Activated CD4-positive, alpha-beta T cell treated with anti-CD3 and anti-CD28 coated beads, Interleukin-2, amount 50 U/mL, for 24 hours (primary cell): ENCODE measurements at places on chromosomes 4 and X.

GRCh38 chr4:52788806-52789205 is 37.6 kb upstream of the ERVMER34-1 start:
- DNase-seq: no peak

DNA sequence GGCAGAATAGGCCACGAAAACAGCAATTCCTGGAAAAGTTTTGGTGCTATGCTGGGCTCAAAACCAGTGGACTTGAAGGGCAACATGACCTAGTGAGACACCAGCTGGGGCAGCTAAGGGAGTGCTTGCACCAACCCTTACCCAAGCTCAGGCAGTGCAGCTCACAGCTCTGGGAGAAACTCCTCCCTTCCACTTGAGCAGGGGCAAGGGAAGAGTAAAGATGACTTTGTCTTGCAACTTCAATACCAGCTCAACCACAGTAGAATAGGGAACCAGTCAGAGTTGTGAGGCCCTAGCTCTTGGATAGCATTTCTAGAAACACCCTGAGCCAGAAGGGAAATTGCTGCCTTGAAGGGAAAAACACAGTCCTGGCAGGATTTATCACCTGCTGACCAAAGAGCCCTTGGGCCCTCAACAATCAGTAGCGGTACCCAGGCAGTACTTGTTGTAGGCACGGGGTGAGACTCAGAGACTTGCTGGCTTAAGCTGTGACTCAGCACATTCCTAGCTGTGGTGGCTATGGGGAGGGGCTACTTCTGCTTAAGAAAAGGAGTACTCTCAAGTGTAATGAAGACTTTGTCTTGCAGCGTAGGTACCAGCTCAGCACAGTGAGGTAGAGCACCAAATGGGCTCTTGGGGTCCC is 19.7 kb upstream of the ABCG2 start:
- DNase-seq: no peak

DNA sequence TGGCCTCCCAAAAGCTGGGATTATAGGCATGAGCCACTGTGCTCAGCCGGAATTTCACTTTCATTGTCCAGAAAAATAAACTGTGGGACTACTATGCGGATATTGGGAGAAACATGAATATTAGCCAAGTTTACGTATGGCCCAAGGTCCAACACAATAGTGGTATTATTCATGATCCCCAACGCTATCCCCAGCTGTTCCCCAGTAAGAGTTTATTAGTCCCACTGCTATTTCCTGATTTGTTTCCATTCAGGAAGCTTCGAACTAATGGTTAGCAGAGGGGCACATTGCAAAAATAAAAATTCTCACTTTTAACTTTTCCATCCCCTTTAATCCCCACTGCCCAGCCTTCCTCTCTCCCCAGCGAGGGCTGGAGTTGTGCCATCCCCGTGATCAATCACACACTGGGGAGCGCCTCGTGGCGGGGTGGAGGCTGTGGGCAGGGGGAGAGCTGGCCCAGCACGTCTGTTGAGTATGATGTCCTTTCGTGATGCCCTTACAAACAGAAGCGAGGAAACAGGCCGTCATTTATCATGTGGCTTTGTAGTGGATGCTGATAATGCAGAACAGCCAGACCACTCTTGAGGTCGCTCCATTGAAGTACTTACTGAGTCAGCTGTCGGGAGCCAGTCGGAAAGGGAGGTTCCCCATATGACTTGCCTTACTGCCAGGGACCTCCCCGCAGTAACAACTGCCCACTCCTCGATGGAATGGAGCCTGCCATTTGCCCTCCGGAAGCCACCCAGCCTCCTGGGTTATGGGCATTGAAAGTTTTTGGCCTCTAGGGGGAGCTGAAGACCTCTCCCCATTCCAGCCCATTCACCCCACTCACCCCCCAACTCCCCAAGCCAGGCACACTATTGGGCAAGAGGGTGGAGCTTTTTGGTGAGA is 117.0 kb downstream of the KDR start:
- DNase-seq: no peak

- DNase-seq: no peak
These were observed 155.2 kb downstream of the SH2D1A start for GRCh38 chrX:124501586-124501985.

DNA sequence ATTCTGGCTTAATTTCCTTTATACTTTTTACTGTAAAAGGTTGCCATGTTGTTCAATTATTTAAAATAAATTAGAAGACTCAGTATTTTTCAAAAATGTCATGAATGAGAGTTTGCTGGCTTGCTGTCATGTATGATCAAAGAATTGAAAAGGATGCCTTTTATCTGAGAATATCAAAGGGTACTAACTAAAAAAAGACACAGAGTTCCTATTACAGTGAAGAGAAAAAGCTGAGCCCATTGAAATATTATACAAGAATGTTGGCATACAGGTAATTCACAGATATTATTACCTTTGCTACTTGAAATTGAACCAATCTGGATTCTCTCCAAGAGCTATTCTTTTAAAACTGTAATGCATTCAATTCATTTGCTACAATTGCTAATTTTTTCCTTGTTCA is 200.0 kb downstream of the PPP3CA start:
- DNase-seq: no peak
